Pons (tissue), 1 donor: ENCODE measurements at places on chromosomes 16 and 17.

GRCh38 chr17:63420868-63421680 is 25.0 kb downstream of the CYB561 start:
- no peak for DNase-seq

DNA sequence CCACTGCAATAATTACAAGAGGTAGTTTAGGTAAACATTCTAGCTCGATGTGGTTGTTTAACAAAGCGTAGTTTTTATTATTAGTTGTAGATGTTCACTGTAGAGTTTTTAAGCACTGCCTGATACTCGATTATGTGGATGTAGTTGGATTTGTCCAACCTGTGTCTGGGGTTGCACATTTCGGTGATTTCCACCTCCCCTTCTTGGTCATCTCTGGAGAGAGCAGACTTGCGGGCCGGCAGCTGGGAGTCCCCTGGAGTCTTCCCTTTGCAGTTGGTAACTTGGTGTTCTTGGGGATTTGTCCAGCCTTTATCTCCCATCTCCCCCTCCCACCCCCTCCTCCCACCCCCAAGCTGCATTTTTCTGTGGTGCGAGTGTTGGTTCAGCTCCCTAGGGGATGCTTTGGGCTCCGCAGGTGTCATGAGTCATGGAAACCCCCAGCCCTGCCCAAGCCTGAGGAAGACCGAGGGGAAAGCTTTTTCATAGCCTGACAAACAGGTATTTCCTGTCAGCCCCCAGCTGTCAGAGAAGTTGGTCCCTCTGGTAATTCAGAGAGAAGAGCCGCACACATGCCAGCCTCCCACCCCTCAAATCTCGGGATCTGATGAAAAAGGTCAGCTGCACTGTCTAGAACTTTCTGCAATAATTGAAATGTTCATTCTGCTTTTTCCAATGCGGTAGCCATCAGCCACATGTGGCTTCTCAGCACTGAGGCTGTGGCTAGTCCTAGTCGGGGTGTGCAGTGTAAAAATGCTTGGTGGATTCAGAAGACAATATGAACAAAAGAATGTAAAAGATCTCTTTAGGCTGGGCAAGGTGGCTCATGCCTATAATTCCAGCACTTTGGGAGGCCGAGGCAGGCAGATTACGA is 50.3 kb downstream of the KSR1 start:
- DNase-seq, result no peak

GRCh38 chr17:40818343-40818732 is 4.1 kb downstream of the KRT10 start:
- DNase-seq, result peak; percentile 40

- no peak for DNase-seq
These were observed 1063.3 kb upstream of the EEF2KMT start for GRCh38 chr16:6160871-6161270.

DNA sequence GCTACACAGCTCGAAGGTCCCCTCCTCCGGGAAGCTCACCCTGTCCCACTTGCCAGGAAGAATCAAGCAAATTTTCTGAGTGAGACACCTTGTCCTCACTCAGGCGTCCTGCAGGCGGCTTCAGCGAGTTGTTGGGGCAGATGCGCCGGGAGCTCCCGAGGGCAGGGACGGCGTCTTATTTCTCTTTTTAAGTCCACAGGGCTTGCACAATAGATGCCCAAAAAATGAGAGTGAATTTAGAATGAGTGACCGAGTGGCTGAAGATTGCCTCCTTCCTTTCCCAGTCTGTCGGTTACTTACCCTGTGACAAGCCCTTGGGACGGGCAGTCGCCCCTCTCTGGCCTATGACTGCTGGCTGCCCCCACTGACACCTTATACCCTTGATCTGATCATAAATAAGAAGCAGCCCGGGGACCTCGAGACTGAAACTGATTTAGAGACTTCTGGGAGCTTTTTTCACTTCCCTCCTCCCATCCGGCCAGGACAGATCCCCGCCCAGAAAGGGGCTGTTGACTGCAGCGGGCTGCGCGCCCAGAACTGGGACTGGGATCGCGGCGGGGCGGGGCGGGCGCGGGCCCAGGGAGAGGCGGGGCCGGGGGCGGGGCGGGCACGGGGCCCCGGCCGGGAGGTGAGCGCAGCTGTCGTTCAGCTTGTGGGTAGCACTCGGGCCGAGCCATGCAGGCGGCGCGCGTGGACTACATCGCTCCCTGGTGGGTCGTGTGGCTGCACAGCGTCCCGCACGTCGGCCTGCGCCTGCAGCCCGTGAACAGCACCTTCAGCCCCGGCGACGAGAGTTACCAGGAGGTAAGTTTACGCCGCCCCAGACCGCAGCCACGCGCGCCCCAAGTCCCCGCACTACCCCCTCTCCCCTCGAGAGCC is at the start of gene TTYH2:
Gene TTYH2, plus strand, starts transcription at position 659 of the 879 bp plus-strand sequence. Its CDS starts 17 bp downstream, at position 676.
- peak; percentile 97 for DNase-seq

DNA sequence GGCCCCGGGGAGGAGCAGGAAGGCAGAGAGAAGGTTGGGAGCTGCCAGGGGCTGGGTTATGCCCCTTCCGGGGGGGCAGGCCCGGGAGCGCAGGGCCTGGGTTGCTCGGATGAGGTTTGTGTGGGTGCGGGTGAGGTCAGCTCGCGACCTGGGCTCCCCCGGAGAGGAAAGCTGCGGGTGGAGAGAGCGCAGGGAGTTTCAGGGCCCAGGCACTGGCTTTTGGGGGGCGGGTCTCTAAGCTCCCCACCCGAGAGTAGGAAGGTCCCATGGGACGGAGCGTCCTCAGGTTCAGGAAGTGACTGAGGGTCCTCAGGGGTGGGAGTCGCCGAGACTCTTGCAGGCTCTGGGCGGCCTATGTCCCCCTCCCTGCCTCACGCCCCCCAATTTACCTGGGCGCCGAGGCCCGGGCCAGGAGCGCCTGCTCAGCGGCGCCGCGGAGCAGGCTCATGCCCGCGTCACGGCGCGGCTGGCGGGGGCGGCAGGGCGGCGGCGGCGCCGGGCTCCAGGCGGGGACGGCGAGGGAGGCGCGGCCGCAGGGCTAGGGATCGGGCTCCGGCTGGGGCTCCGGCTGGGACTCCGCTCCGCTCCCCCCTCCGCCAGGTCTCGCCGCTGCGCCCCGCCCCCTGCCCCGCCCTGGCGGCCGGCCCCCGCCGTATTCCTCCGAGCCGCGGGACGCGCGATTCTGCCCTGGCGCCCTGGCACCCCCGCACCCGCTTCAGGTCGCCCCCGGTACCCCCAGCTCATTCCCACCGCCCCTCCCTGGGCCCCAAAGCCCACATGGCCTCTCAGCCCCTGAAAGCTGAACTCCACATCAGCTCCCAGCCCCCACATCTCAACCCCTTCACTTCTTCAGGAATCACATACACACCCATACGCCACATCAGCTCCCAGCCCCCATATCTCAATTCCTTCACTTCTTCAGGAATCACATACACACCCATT is at the start of gene DOK4:
Gene DOK4, minus strand, starts transcription at position 578 of the 942 bp plus-strand sequence. CDS start 6,986 bp downstream, outside the sequence.
- DNase-seq, result no peak

DNA sequence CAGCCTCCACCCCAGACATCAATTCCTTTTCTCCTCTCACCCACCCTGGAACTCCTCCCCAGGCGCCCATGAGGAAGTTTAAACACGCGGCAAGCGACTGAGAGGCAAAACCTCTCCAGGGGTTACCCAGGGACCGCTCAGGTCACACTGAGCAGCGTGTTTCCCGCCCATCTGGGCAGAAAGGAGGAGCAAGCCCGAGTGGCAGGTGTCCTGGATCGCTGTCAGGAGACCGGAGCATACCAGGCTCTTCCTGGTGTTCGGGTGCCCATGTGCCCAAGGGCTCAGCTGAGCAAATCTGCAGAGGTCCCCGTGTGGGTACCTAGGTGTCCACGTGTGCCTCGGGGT is 491 bp downstream of the SLC25A19 start:
- no peak for DNase-seq

- no peak for DNase-seq
These were observed 18.7 kb downstream of the CTU2 start for GRCh38 chr16:88724855-88725555.
